ENCODE measurements at places on chromosomes 5 and 9. TPM values are rescaled to one million over a fixed set of nuclear protein-coding genes. Genes with fewer than 3 reads are reported as not detected.

The TMEM267 gene
- total RNA-seq, result 19.4 TPM

The LURAP1L gene
- total RNA-seq, result 18.6 TPM

The OR1L6 gene
- total RNA-seq, result not detected

The HABP4 gene
- 15.2 TPM for total RNA-seq

The ORM1 gene
- not detected for total RNA-seq

The IFNA5 gene
- total RNA-seq, result not detected

The NRG2 gene
- total RNA-seq, result 2.0 TPM

The PIP5K1B gene
- not detected for total RNA-seq

The SPATA31C1 gene
- not detected for total RNA-seq

The RPP25L gene
- total RNA-seq, result 48.2 TPM

The TLR4 gene
- 0.18 TPM for total RNA-seq

The WDR38 gene
- not detected for total RNA-seq

The CDX1 gene
- total RNA-seq, result not detected

The OR1J2 gene
- not detected for total RNA-seq

The CA9 gene
- 4.2 TPM for total RNA-seq

The CPLANE1 gene
- 5.9 TPM for total RNA-seq

The ACSL6 gene
- 0.03 TPM for total RNA-seq

The C5orf46 gene
- total RNA-seq, result not detected

The PCAT7 gene
- 0.78 TPM for total RNA-seq

The FCN1 gene
- not detected for total RNA-seq

The F2RL1 gene
- total RNA-seq, result 260 TPM

The SHC3 gene
- total RNA-seq, result 0.32 TPM

The NR2F1-AS1 gene
- total RNA-seq, result 4.1 TPM

The ELOVL7 gene
- total RNA-seq, result 14.3 TPM

The HRH2 gene
- 0.82 TPM for total RNA-seq

The PTPN3 gene
- total RNA-seq, result 15.4 TPM

The CCT5 gene
- 535 TPM for total RNA-seq

The PTGR1 gene
- total RNA-seq, result 396 TPM

The GFI1B gene
- total RNA-seq, result not detected

The PPP1R26 gene
- total RNA-seq, result 21.1 TPM

The FNBP1 gene
- 14.0 TPM for total RNA-seq

The ROR2 gene
- total RNA-seq, result 1.8 TPM

The TMEM252 gene
- total RNA-seq, result not detected

The CDK5RAP2 gene
- total RNA-seq, result 29.3 TPM

The IL13 gene
- total RNA-seq, result not detected

The SPAG8 gene
- total RNA-seq, result 0.58 TPM

The TLE1 gene
- 89.1 TPM for total RNA-seq

The SPATA31A3 gene
- total RNA-seq, result not detected

The PTGES gene
- 139 TPM for total RNA-seq

The MPDZ gene
- total RNA-seq, result 15.7 TPM

The KCNV2 gene
- not detected for total RNA-seq

The IFNA2 gene
- total RNA-seq, result not detected
